ENCODE measurements at places on chromosomes 5 and 9.

DNA sequence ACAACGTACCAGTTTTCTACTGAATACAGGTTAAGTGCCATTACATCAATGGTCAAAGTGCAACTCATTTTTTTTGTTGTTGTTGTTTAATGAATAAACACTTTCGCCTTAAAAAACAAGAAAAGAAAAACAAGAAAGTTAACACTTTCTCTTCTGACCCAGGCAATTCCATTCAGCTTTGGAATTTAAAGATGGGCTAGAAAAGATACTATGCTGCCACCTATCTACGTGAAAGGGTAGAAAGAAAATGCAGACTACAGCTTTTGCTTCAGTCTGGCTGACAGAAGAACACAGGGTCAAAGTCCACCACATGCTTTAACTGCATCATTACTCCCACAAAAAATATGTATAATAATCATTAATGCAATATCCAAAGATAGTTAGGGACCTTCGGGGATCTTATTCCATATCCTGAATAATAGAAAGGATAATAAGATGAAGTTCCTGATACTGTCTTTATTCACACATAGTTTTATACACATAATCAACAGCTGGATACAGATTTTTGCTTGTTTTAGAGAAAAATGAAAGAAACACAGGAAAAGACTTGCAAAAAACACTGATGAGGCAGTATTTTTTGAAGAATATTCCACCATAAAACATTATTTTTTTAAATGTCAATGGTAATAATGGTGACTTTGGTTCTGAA, 40.4 kb downstream of the ZDHHC21 start:
- DNase-seq: no peak

DNA sequence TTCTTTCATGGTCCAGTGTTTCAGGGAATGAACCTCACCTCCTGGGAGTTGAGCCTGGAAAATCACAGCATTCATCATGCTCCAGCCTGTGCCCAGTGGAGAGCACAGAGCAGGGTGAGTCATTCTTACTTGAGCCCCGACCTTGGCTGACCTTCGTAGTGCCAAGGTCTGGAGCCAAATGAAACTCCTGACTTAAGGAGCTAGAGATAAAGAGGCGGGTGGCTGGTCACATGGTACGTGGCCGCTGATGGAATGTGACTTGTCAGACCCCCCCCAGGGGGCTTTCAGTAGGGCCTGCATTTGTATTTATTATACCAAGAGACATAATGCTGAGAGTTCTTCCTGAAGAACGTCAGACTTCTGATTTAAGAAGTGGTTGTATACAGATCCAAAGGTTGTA, 15.0 kb upstream of the PIP5K1B start:
- no peak for DNase-seq

GRCh38 chr9:113359385-113359784, 10.0 kb downstream of the BSPRY start:
- DNase-seq: no peak

DNA sequence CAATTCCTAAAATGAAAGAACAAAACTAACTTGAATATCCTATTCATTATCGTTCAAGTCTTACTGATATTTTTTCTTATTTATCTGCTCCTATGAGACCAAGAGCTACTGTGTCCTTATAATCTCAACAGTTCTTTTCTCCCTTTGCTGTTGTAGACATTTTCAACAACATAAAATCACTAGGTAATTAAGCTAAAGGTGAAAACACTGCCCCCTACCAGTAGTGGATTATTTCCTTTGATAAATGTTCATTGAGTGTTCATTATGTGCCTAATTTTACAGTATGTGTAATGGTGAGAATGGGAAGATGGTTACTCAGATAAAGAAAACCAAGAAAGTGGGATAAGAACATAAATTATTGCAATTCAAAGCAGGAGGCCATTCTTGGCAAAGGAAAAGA, 41.4 kb upstream of the PAPPA start:
- no peak for DNase-seq

- no peak for DNase-seq
Measured at GRCh38 chr5:139388198-139388821, 1.4 kb downstream of the MZB1 start.

GRCh38 chr9:9552665-9553064, 1060.1 kb downstream of the PTPRD start:
- no peak for DNase-seq

DNA sequence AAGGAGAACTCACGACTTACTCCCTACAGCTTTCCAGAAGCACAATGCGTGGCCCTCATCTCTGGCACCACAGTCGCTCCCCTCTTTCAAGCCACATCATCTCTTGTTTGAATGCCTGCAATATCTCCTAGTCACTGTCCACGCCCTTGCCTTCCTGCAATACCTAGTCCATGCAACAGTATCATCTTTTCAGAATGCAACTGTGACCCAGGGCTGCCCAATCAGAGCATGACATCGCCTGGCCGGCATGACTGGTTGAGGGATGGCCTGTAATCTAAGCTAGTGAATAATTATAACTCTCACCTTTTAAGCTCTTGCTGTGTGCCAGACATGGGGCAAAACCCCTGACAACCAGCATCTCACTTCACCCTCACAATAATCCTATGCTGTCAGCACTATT, 52.5 kb upstream of the CPEB4 start:
- DNase-seq: no peak

DNA sequence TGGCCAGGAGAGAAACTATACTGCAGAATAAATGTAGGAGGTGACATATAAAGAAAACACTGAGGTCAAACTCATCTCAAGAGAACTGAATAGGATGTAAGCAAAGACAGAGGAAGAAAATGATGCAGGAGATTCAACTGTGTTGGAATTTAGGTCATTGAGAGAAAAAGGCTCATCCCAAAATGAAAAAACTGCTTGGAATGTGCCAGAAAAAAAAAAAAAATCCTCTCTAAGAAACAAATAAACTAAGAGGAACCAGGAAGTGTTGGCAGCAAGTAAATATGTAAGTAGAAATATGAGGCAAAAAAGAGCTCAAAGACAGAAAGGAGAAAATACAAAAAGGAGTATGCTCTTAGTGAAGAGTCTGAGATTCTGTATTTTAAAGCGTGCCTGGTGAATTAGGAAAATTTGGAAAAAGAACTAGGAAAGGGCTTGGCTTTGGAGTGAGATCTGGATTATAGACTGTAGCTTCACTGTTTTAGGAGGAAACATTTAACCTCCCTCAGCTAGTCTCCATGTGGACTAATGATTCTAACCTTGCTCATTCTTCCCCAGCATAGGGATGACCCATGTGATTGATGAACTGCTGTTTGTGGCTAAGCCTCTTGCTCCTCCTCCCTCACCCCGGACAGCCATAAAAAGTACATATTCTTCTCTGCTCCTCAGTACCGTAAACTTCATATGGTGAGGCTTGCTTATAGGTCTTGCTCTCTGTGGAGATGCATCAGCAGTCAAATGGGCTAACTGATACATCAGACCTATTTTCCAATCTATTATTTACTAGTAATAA, 185.6 kb upstream of the POU5F2 start:
- no peak for DNase-seq

- no peak for DNase-seq
Measured at GRCh38 chr5:94345257-94345656, 273.1 kb downstream of the KIAA0825 start.

DNA sequence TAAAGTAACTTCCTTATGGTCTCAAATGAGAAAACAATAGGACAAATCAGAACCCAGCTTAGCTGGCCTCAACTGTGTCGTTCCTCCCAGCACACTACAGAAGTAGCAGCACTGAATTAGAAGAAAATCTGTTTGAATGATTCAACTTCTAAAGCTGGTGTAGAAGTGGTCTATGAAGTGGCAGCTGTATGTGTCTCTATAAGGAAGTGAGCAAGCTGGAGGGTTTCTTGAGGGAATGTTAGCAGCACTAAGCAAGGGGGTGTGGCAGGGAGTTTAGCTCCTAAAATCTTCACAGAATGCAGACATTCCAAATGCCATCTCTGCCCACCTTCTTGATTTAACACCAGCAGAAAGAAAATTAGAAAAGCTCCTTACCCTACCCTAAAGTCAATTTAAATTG, 4.1 kb downstream of the KLF9 start:
- DNase-seq: no peak

- no peak for DNase-seq
Measured at GRCh38 chr5:122442938-122443337, 130.9 kb downstream of the SNCAIP start.

GRCh38 chr5:51387884-51388275, 4.6 kb downstream of the ISL1 start:
- DNase-seq: no peak

- DNase-seq: no peak
Measured at GRCh38 chr9:137454145-137454596, 5.0 kb downstream of the NSMF start.

DNA sequence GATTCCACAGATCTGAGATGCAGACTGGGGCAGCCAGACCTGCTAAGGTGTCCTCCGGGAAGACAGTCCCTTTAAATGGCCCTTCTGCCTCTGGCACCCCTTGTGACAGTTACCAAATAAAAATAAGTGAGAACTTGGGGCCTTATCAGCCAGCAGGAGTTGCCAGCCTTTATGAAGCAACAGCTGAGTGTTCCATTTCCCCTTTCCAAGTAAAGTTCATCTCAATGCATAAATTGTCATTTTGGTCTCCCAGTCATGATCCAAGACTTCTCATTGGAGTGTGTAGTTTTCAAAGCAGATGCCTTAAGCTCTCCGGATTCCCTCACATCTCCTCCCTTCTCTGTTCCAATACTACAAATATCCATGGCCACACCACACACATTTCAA, 4.1 kb downstream of the PTCH1 start:
- DNase-seq: no peak

GRCh38 chr5:65481171-65481581, 544 bp downstream of the ADAMTS6 start:
- no peak for DNase-seq

DNA sequence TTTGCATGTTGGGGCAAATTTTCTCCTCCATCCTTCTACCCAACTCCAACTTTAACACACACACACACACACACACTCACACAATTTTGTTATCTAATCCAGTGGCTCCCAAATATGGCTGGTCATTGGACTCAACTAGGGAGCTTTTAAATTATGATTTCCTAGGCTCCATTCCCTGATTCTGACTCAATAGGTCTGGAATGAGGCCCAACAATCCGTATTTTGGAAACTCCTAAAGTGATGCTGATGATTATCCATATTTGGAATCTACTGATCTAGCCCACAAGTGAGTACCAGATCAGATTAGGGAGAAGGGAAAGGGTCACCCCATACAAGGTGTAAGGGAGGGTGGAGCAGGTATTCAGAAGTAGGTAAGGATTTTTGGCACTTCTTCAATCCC, 309.7 kb downstream of the TLE1 start:
- no peak for DNase-seq

GRCh38 chr9:125851979-125852378, 104.8 kb downstream of the PBX3 start:
- no peak for DNase-seq

- DNase-seq: no peak
Measured at GRCh38 chr5:117675646-117676045, 1101.0 kb upstream of the SEMA6A start.

DNA sequence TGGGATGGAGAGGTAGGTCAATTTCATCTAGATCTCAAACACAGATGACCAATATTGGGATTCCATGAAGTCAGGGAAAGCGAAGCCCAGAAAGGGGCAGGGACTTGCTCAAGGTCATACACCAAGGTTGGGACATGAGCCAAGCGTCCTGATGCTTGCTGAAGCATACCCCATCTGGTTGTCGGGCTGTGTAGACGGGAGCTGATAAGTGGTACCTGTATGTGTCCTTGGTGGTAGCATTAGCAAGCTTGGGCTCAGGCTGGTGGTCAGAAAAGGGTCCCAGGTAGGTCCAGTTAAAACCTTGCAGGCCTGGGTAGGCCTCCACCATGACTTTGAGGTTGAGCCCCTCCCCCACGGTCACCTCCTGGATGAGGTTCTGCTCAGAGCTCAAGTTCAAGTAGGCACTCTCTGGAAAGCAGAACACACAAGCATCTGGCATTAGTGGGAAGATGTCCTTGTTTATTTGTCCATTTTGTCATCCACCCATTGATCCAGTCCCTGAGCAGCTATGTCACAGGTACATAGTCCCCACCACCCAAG, 13.2 kb downstream of the CSF1R start:
- DNase-seq: no peak

DNA sequence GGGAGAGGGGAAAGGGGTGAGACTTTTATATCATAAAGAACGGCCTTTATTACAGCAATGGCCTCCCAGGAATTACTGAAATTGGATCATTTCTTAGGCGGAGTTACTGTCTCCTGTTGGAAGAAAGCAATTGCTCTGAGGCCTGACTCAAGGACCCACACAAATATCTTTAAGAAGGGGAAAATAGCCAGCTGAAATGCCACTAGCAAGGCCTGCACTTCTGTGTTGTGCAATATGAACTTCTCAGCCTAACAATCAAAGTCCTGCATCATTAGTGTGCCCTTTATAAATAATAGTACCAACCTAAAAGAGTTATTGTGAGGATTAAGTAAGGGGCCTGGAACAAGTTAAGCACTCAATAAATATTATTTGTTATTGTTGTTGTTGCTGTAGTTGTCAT, 30.1 kb upstream of the TRIM32 start:
- DNase-seq: no peak

DNA sequence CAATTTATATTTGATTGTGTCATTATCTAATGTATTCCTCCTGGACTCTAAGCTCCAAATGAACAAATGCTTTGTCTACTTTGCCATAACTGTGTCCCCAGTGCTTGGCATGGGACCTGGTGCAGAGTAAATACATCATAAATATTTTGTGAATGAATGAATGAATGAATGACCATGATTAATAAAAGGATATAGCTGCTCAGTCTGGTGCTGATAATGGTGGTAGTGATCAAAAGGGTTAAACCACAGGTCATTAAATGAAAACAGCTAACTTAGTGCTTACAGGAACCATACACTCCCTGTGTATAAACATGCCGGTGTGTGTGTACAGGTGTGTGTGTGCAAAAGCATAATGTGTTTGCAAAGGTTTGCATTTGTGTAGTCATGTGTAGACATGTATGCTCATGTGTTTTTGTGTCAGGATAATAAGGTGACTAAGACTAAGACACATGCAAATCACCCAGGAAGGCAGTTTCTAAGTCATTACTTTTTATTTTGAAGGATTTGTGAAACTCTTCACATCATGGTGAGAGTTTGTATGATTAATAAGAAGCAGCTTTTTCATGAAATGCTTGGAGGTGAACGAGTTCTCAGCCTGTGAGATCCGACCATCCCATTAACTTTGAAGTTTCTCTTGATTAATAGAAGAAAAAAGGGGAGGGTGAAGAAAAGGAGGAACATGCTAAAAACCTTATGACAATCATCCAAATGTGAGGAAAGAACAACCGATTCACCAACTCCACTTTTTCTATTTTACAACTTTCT, 24.6 kb downstream of the SPARC start:
- no peak for DNase-seq

All from stimulated activated CD4-positive, alpha-beta T cell treated with anti-CD3 and anti-CD28 coated beads, TNF-alpha, amount 100 ng/mL, for 24 hours (primary cell).